ENCODE measurements at places on chromosomes 5 and 9.
A peak's percentile ranks its signal among the peaks of the same experiment; 100 is the strongest.

- peak; percentile 97 for DNase-seq
Observed at GRCh38 chr5:150301170-150301505, 1.6 kb downstream of the ARSI start.

DNA sequence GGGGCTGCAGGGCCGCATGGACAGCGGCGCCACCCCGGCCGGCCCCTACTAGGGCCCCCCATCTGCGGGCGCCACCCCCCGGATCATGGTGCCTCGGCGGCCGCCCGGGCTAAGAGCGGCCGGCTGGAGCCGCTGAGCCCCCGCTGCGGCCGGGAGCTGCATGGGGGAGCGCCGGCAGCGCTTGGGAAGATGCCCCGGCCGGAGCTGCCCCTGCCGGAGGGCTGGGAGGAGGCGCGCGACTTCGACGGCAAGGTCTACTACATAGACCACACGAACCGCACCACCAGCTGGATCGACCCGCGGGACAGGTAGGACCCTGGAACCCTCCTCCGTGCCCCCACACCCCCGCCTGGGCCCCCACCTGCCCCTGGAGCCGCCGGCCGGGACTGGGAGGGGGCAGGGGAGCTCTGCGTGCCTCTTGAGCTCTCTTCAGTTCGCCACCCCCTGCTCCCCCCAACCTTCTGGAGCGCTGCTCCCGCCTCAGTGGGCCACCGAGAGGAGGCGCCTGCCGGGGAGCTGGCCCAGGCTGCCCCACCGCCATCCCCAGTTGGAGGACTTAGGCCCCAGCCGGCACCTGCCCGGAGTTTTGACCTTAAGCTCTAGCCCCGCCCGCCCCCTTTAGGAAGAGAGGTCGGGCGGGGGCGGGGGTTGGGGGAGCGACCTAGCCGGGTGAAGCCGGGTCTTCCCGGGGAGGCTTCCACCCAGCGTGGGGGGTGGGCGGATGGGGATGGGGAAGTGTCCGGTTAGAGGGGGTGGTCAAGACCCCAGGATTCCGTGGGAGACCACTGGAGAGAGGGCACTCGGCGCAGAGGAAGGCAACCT is 730 bp downstream of the WWC1 start:
- peak; percentile 52 for DNase-seq

- no peak for DNase-seq
Observed at GRCh38 chr5:167029488-167029887, 1262.0 kb upstream of the WWC1 start.

- DNase-seq: no peak
Observed at GRCh38 chr5:141617682-141618029, 1.1 kb downstream of the DIAPH1 start.

- no peak for DNase-seq
Observed at GRCh38 chr5:5432020-5432707, 9.7 kb downstream of the ICE1 start.

- no peak for DNase-seq
Observed at GRCh38 chr5:60482301-60482700, 217.7 kb downstream of the DEPDC1B start.

DNA sequence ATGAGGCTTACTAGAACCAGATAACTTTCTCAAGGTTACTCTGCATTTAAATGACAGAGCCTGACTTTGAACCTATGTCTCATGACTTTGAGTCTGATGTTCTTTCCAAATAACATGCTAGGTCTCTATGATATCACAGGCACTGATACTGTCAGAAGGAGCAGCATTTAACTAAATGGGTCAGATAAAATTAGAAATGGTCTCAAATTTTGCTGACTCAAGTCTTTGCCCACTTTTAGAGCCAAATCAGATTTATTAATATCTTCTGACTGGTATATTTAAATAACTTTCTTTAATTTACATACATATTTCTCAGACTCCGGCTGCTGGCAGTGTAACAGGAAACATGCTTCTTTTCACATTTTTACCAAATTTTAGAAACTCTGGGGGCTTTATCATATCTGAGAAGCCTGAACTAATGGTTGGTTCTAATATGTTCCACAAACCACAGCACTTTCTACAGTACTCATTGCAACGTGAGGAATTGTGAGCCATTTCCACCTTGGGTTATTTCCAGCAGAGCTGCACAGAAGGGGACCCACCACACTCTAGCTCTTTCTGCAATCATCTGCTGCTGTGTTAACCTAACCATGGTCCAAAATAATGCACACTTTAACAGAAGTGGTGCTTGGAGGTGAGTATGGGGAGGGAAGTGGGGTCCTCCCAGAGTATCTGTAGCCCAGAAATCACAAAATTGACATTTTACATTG is 79.2 kb downstream of the KCTD16 start:
- DNase-seq: no peak

DNA sequence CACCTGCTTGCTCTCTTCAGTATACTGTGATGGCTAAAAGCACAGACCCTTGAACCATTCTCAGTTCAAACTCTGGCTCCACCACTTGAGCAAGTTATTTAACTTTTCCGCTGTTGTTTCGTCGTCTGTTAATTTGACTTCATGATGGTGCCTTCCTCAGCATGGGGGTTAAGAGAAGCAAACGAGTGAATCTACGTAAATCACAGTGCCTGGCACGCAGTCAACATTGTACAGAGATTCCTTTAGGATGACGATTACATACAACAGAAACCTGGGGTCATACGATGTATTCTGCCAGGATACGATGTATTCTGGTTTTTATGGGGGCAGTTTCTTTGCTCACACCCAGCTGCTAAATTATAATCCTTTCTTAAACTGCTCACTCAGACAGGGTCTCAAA is 515.6 kb downstream of the CCDC171 start:
- DNase-seq: no peak

DNA sequence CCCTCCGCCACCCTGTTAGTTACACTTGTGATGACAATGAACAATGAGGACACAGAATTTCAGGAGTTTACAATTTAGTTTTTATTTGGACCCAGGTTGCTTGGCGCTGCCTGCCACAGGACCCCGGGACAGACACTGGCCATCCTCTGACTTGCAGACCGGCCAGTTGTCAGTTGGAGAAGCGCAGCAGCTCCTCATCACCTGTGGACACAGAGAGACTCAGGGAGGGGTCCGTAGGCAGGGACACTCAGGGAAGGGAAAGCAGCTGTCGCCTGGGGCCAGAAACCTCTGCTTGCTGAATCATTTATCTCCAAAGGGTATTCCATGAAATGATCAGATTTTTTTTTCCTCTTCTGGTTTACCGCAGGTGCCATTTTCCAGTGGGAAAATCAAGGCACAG is 18.0 kb downstream of the AMBP start:
- no peak for DNase-seq

DNA sequence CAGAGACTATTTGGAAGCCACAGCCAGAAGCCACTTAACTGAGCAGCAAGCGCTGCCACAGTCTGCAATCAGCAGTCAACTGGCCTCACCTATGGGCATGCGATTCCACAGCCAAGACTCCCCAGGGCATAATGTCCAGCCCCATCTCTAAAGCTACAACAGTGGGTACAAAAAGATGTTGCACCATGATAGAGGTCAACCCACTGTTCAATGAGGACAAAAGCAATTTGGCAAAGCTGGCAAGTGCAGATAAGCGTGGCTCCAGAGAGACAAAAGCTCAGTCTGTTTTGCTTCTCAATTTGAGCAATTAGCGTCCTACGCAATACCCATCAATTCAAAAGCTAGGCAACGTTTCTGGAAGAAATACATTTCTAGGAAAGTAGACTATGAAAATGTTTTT is 3.2 kb downstream of the TAS2R1 start:
- no peak for DNase-seq

- DNase-seq: peak; percentile 37
Observed at GRCh38 chr9:127776195-127776923, 2.1 kb downstream of the SH2D3C start.

GRCh38 chr9:124133727-124134126 is 122.2 kb downstream of the LHX2 start:
- no peak for DNase-seq

DNA sequence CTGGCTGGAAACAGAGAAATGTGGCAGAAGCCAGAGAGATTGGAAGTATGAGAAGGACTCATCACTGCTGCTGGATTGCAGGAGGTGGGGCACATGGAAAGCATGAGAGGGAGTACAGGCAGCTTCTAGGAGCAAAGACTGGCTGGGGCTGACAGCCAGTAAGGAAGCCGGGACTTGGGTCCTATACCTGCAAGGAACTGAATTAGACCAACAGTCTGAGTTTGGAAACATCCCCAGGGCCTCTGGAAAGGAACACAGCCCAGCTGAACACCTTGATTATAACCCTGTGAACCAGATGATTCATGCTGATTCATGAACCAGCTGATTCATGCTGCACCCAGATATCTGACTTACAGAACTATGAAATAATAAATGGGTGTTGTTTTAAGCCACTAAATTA is 93.4 kb downstream of the OSTF1 start:
- no peak for DNase-seq

GRCh38 chr9:108033976-108034964 is 544.7 kb upstream of the KLF4 start:
- DNase-seq: no peak

DNA sequence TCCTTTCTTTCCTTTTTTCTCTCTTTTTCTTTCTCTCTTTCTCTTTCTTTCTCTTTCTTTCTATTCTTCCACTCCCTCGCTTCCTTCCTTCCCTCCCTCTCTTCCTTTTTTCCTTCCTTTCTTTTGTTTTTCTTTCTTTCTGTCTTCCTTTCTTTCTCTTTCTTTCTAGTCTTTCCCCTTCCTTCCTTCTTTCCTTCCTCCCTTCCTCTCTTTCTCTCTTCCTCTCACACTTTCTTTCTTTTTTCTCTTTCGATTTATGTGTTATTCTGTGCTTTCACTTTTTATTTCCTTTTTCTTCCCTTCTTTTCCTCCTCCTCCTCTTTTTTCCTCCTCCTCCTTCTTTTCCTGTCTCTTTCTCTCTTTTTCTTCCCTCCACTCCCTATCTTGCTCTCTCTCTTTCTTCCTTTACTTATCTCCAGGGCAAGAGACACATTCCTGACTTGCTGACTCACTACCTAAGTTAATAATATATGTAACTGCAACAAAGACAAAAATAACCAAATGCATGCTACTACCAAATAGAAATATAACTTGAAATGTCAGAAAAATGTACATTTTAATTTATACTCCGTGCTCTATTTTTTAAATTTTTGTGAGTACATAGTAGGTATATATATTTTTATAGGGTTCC is 445.5 kb downstream of the GABRG2 start:
- DNase-seq: no peak

DNA sequence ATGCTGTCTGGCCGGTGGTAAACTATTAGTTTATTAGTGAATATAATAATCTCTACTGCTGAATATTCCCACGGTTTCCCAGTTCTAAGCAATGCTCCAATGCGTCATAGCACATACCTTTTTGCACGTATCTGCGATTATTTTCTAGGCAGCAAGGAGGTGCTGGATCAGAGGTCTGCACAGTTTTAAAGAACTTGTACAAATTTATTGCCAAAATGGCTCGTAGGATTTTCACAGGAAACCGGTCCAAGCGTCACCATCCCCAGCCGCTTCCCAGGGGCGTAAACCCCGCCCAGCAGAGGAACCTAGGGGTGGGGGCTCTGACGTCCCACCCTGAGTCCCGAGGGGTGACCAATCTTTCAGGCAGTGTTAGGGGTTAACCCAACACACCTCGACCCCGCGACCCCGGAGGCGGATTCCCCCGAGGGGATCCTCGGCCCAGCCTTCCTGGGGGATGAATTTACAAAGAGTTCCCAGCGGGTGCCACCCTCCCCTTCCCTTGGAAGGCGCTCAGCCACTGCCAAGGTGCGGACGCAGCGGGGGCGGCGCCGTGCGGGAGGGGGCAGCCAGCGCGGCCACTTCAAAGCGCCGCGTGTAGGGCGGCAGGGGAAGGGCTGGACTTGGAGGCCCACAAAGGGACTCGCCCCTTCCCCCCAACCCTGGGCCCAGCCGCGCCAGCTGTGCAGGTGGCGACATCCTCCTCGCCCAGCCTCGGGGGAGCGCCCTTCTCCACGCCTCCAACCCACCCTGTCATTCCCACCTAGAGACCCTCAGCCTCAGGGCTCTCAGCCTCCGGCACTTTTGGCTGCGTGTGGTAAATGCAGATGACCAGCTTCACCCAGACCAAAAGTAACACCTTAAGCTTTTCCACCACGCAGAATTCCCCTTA is 43.5 kb upstream of the TCF7 start:
- no peak for DNase-seq

DNA sequence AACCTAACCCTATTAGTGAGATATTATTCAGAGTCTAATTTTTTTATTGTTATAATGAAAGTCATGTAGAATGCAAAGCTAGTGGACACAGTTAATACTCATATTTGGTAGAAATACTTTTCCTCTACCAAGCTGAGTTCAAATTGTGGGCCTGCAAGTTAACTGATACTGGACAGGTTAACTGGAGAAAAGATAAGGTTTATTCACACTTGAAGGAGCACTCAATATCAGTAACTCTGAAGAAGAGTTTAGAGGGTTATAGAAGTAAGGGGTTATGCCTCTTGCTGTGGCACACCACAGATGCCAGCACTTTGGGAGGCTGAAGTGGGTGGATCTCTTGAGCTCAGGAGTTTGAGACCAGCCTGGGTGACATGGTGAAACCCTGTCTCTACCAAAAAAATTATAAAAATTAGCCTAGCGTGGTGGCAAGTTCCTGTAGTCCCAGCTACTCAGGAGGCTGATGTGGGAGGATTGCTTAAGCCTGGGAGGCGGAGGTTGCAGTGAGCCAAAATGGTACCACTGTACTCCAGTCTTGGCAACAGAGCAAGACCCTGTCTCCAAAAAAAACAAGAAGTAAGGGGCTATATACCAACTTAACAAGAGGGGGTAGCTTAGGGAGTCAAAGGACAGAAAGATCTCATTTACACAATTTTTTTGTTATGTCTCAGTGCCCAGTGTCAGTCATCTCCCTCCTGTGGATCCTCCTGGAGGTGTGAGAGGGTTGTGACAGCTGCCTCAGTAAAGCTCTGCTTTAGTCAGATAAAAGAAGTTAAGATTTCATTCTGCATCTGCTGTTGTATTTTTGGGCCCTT is 121.2 kb upstream of the GRHPR start:
- DNase-seq: no peak

DNA sequence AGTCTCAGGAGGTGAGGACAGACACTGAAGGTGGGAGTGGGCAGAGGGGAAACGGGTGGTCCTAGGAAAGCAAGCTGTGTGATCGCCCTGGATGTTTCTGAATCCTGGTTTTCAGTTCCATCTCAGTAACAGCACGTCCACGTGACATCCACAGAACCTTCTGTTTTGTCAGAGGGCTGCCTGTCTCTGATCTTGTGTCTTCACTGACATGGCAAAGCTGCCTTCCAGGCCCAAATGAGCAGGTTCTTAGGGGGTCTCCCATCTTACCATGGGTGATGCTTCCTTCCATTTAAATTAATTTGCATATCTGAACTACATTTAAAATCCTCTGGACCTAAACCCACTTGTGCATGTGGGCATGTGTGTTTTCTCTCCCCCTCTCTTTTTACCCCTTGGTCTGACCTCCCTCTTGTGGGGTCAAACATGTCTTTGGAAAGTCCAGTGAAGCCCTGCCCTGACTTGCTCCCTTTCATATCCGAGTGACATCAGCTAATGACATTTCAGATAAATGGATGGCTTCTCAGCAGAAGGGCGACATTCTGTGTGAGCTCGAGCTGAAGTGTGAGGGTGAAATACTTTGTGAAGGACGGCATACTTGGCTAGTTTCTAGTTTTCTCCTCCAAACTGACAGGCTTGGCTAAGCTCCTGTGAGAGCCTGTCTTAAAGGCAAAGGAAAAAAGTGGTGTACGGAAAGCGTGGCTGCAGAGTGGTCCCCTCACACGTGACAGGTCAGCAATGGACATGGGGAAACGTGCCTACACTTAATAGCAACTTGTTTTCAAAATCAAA is 204.8 kb upstream of the S1PR3 start:
- no peak for DNase-seq

- no peak for DNase-seq
Observed at GRCh38 chr5:177356746-177357145, 978 bp upstream of the RGS14 start.

Data from NCI-H82 (cell line).